ENCODE measurements at places on chromosomes 7 and 10. TPM values are rescaled to one million over a fixed set of nuclear protein-coding genes. Genes with fewer than 3 reads are reported as not detected.

DNA sequence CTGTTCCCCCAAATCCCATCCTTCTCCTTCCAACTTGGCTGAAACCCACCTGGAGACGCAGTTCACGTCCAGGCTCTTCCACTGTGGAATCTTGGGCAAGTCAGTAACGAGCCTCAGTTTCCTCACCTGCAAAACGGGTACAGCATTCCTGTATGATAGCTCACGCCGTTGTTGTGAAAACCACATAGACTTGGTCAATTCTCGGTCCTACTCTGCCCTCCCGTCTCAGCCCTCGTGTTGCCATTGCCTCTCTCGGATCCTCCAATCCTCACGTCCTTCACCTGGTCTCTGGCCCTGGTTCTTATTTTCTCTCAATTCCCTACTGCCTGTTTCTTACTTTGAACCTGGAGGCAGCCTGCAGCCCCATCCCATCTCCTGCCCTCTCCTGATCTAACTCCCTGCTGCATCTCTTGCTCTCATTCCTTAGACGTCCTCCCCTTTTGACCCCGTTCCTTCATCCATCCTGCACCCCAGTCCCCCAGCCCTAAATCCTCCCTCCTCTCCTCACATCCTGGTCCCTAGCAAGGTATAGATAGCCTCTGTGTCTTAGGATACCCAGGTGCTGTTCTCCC, 2.0 kb upstream of the MUC12 start:
- no peak for DNase-seq

DNA sequence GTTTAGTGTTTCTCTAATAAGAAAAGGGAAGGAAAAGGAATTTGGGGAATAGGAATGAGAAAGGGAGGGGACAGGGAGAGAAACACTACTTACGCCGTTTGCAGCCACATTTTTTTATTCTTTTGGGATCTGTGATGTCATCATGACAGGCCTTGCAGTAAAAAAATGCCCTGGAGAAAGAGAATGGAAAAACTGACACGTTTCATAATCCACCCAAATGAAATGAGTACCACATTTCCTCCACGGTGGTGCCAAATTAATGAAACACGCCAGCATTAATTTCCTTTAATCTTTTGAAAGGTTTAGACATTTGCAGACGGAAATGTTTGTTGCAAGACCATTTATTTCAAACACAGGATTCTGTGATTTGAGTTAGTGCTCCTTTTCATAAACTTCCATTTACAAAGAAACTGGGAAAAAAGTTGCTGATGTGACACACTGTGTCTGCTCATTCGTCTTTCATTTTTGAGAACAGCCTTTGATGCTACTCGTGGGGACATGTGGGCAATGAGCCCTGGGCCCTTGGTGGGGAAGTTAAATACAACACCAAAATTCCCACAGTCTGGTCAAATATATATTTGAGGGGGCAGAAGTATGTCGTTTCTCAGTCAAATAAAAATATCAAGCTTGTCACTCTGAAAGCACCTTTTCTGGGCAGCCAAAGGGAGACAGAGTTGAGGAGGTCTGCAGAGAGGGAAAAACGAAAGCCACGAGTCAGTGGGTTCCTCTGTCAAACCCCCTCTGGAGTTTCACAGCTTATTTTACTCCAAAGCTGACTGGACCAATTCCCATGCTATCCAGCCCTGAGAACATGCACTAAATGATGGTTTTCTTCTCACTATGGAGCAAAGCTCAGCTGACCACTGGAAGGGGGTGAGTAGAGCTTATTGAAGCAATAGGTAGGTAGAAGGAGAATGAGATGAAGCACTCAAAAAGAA, 625.5 kb downstream of the KCNMA1 start:
- no peak for DNase-seq

GRCh38 chr10:101817337-101818118, 716 bp downstream of the OGA start:
- peak; percentile 94 for DNase-seq

GRCh38 chr7:120841608-120842007, 16.3 kb downstream of the TSPAN12 start:
- no peak for DNase-seq

DNA sequence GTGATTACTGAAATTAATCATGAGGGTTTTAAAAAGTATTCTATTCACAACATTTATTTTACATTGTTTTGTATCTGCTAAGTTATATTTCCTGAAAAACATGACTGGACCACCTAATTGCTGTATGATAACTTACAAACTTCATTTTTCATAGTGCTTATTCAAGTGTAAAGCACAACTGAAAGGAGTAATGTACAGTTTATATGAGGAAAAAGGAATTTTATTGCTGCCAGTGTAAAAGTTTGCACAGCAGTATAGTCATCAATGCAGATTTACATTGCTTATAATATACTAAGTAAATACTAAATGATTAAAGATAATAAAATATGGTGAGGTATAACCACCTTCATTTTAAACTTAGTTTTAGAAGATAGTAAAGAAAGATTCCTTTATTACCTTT, 4.0 kb downstream of the PTEN start:
- no peak for DNase-seq

- no peak for DNase-seq
These were observed 128.3 kb downstream of the GATA3 start for GRCh38 chr10:8182806-8183205.

Gene TLX1
- total RNA-seq, result not detected

Gene RAB19
- not detected for total RNA-seq
